Sciatic nerve (tissue), 2 donors: ENCODE measurements at places on chromosomes 13 and 19. TPM values are rescaled to one million over a fixed set of nuclear protein-coding genes. Genes with fewer than 3 reads are reported as not detected.
A peak's percentile ranks its signal among the peaks of the same experiment; 100 is the strongest.

BLVRB gene
- total RNA-seq: 83.8 TPM

MEIOSIN gene
- total RNA-seq: not detected

KLF1 gene
- 1.1 TPM for total RNA-seq

LGALS4 gene
- total RNA-seq: 1.3 TPM

NLRP4 gene
- not detected for total RNA-seq

TEX26 gene
- total RNA-seq: 0.31 TPM

DNA sequence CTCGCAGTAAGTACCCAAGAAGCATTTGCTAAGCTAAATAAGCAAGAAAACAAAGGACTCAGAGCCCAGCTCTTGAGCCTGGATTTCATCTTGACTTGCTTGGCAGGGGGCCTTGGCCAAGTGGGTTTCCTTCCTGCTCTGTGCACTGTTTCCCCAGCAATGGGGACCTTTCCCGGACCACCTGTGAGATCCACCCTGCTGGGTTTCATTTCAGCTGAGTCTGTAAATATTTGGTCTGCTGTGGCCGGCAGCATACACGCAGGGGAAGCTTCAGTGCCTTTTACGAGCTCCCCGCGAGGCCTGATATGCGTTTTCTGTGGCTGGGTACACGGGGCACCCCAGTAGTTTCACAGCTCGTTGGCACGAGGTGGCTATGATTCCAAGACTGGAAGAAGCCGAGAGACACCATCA is 12.4 kb upstream of the TINCR start:
- DNase-seq: no peak

- no peak for DNase-seq
Observed at GRCh38 chr19:48392860-48393558, 459 bp upstream of the GRIN2D start.

DNA sequence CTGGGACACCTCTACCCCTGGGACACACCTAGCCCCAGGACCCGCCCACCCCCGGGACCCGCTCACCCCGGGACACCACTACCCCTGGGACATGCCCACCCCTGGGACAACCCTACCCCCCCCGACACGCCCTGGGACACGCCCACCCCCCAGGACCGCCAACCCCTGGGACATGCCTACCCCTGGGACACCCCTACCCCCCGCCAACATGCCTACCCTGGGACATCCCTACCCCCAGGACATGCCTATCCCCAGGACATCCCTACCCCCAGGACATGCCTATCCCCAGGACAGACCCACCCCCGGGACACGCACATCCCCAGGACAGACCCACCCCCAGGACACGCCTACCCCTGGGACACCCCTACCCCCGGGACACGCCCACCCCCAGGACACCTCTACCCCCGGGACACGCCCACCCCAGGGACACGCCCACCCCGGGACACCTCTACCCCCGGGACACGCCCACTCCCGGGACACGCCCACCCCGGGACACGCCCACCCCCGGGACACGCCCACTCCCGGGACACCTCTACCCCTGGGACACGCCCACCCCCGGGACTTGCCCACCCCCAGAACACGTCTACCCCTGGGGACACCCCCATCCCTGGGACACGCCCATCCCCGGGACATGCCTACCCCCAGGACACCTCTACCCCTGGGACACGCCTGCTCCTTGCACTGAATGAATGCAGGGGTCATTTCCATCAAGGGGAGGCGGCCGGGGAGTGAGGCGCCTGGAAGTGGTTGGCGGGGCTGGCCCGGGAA is 32.3 kb downstream of the ADPRHL1 start:
- DNase-seq: no peak

- no peak for DNase-seq
Observed at GRCh38 chr13:22320991-22321390, 650.1 kb downstream of the FGF9 start.

DNA sequence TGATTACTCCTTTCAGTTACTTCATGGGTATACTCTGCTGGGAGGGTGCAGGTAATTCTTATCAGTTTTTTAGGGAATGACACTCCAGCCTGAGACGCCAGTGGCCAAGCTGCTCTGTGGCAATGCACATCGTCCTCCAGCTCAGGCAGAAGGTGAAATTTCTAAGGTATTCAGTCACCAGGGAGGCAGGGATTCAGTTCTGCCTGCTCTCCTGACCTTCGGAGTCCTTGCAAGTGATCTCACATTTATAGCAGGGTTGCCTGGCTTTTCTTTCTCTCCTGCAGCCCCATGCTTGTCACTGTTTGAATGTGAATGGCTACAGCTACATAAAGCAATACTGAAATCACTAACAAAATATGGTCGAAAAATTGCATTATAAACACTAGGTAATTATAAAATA is 1447.5 kb downstream of the EFNB2 start:
- DNase-seq: no peak

- no peak for DNase-seq
Observed at GRCh38 chr13:22690756-22691155, 490.0 kb upstream of the SGCG start.

DNA sequence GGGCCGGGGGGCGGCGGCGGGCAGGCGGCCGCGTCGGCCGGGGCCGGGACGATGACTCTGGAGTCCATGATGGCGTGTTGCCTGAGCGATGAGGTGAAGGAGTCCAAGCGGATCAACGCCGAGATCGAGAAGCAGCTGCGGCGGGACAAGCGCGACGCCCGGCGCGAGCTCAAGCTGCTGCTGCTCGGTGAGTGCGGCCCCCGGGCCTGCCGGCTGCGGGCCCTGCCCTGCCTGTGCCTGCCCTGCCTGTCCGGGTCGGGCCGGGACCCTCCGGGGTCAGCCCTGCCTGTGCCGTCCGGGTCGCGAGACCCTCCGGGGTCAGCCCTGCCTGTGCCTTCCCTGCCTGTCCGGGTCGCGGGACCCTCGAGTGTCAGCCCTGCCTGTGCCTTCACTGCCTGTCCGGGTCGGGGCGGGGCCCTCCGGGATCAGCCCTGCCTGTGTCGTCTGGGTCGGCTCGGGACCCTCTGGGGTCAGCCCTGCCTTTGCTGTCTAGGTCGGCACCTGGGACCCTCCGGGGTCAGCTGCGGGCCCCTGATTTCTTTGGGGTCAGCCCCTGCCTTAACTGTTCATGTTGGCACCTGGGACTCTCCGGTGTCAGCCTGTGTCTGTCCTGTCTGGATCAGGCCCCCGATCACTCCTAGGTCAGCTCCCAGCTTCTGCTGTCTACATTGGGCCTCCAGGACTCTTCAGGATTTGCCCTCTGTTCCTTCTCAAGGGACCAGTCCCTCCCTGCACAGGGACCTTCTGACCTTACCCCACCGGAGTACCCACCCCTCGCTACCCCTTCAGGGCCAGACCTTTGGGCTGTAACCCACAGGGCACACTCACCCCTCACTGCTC is 659 bp downstream of the GNA11 start:
- no peak for DNase-seq

- DNase-seq: no peak
Observed at GRCh38 chr13:110045202-110045601, 258.8 kb upstream of the IRS2 start.

- no peak for DNase-seq
Observed at GRCh38 chr13:75761369-75761768, 125.2 kb downstream of the LMO7 start.

GRCh38 chr13:84702174-84702573 is 819.9 kb upstream of the SLITRK1 start:
- DNase-seq: no peak

- DNase-seq: no peak
Observed at GRCh38 chr13:36997716-36998427, 1.3 kb downstream of the ALG5 start.

- DNase-seq: no peak
Observed at GRCh38 chr13:45333977-45334922, 6.7 kb downstream of the TPT1 start.

DNA sequence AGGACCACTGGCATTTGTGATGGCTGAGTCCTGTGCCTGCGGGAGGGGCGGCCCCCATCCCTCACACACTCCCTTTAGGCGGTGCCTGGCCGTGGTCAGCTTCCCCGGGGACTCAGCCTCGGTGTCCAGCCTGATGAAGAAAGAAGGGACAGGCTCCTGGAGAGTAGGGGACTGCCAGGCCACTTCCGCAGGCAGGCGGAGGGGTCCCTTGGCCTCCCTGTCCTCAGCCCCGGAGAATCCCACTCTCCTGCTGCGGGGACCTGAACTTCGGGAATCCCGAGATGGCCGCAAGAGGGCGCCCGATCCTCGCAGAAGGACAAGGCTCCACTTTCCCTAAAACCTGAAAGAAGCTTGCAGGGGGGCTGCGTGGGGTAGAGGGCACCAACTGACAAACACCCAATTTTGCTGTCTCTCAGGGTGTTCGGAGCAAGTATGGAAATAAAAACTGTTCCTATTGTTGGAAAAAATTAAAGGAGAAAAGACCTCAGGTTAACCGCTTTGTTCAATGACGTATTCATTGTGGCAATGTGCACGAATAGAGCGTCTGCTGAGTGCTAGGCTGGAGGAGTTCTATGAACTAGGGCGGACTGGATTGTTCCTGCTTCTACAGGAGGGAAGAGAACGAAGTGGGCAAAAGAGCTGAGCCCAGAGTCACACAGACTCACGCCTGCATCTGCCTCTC is 297.3 kb downstream of the ZNF536 start:
- DNase-seq: peak; percentile 90

GRCh38 chr19:6011206-6011605 is 33.3 kb upstream of the RANBP3 start:
- no peak for DNase-seq

GRCh38 chr13:83221256-83221655 is 661.0 kb downstream of the SLITRK1 start:
- no peak for DNase-seq

DNA sequence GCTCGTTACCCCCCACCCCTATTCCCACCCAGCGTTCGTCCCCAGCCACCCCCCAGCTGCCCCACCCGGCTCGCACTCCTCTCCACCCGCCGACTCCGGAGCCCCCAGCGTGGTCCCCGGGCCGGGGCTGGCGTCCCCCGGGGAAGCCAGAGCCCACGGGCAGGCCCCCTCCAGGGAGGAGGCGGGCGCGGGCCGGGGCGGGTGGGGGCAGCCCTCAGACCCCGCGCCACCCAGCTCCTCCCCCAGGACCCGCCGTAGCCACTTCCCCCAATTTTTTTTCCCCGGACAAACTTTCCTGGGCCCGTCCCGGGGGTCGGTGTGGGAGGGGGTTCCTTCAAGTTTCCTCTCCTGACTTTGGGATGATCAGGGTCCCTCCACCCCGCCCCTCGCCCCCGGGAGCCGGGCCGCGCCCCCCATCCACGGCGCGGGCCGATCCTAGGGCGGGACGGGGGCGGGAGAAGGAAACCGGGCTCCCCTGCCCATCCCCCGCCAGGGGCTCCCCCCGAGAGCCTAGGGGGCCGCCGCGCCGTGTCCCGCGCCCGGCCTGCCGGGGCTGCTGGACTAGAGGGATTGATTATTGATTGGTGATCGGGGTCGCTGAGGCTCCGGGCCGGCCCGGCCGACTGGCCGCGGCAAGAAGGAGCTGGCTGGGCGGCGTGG is 927 bp upstream of the TSHZ3 start:
- DNase-seq: peak; percentile 74

DNA sequence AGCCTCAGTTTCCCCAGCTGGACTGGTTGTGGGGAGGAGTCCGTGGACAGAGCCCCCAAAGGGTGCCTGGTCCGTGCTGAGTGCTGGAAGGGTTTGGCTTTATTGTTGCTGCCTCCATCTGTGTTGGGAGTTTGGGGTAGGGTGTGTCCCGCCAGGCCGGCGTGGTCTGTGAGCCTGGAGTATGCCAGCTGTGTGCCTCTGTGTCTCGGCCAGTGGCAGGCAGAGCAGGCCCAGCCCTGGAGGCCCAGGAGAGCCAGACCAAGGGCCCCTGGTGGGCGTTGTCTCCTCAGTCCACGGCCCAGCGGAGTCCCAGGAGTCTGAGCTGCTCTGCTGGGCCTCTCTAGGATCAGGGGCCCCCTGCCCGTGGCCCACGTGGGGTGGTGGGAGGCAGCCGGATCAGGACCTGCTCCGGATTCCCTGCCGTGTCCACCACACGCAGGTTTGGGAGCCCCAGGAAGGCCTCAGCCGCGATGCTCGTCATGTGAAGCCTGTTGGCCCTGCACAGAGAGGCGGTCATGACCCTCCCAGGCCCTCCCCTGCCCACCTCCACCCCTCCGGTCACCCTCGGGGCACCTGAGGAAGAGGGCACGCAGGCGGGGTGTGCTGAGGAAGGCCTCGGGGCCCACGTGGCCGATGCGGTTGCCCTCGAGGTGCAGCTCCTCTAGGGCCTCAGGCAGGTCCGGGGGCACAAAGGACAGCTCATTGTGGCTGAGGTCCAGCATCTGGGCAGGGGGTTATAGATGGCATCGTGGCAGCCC is 6.6 kb downstream of the PODNL1 start:
- no peak for DNase-seq

DNA sequence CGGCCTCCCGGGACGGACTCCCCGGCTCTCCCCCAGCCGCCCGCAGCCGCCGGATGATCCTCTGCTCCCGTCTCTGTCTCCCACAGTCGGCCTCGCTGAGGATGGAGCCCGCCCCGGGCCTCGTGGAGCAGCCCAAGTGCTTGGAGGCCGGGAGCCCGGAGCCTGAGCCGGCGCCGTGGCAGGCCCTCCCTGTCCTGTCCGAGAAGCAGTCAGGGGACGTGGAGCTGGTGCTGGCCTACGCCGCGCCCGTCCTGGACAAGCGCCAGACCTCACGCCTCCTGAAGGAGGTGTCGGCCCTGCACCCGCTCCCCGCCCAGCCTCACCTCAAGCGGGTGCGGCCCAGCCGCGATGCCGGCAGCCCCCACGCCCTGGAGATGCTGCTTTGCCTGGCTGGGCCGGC is 6.8 kb downstream of the ADAT3 start:
- no peak for DNase-seq

GRCh38 chr13:21050288-21051197 is 10.8 kb downstream of the LATS2 start:
- no peak for DNase-seq

DNA sequence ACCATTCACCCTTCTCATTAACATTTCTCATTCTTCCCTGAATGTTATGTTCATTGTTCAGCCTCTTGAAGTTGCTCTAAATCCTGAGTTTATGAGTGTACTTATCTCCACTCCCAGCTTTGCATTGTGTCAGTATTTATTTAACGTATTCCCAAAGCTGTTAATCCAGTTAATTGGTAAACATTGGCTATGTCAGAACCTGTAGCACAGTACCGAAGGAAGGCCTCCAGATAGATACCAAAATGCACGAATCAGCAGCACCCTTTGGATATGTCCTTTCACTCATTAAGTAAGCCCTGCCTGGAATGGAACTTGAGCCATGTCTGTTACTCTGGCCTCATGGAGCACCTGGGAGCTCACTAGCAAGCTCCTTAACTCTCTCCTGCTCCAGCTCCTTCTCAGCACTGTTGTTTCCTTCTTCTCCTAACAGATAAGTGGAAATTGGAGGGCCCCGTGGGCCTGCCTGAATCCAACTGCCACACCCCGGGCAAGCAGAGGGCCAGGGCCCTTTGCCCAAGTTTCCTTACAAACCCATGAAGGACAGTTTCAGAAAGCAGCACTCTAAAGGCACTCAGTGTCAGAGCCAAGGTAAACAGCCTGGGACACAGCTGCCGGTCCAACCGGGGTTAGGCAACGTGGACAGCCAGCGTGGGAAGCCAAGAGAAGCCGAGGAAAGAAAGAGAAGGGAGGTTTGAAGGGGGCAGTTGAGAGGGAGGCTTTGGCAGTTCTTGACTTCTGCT is 155.0 kb upstream of the SERP2 start:
- DNase-seq: peak; percentile 75

DNA sequence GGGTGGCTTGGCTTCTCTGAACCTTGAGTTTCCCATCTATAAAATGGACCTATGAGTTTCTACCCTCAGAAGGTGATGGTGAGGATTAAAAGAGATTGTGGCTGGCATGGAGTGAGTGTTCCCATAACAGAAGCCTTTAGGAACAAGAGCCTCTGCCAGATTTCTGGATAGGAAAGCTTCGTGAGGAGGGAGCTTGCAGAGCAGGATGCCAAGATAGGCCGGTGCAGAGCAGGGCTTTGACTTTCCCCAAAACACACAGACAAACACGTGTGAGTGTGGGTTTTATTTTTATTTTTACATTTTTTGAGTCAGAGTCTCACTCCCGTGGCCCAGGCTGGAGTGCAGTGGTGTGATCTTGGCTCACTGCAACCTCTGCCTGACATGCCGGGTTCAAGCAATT is 3.7 kb upstream of the CNN1 start:
- DNase-seq: no peak
